ENCODE measurements at places on chromosomes 5 and 9.

- H3K36me3 ChIP-seq: no peaks in the 10 kb centered on the region
- H3K4me1 ChIP-seq: no peaks in the 10 kb centered on the region
- no peak overlapping the region for H3K27ac ChIP-seq
- no peak overlapping the region for H3K4me3 ChIP-seq
Measured at GRCh38 chr5:143515829-143516228, 112.3 kb upstream of the NR3C1 start.

GRCh38 chr5:124752854-124753720, 6.6 kb upstream of the ZNF608 start:
- H3K4me3 ChIP-seq: no peak overlapping the region
- H3K27ac ChIP-seq: no peak overlapping the region
- DNase-seq: no peak
- peaks cover 10% of the 10 kb centered on the region for H3K4me1 ChIP-seq
- H3K27me3 ChIP-seq: peaks cover 16% of the 10 kb centered on the region
- no peaks in the 10 kb centered on the region for H3K36me3 ChIP-seq

- peak overlapping the region; percentile 79 for H3K4me3 ChIP-seq
- no peaks in the 10 kb centered on the region for H3K36me3 ChIP-seq
- peak; percentile 46 for DNase-seq
- H3K27me3 ChIP-seq: peaks cover 49% of the 10 kb centered on the region
- peak overlapping the region; percentile 3 for H3K27ac ChIP-seq
Measured at GRCh38 chr5:53479590-53480415, 626 bp upstream of the FST start.

- DNase-seq: no peak
- H3K27me3 ChIP-seq: no peaks in the 10 kb centered on the region
- no peak overlapping the region for H3K4me3 ChIP-seq
Measured at GRCh38 chr9:34072410-34072809, 23.7 kb upstream of the UBAP2 start.

- H3K36me3 ChIP-seq: no peaks in the 10 kb centered on the region
- H3K4me3 ChIP-seq: no peak overlapping the region
- no peak for DNase-seq
- H3K27ac ChIP-seq: no peak overlapping the region
- H3K4me1 ChIP-seq: peaks cover 2% of the 10 kb centered on the region
- H3K27me3 ChIP-seq: no peaks in the 10 kb centered on the region
Measured at GRCh38 chr9:76528642-76529190, 69.7 kb downstream of the GCNT1 start.

GRCh38 chr9:94995048-94995693, 268.7 kb downstream of the AOPEP start:
- no peak for DNase-seq
- no peak overlapping the region for H3K27ac ChIP-seq
- H3K36me3 ChIP-seq: no peaks in the 10 kb centered on the region
- H3K4me3 ChIP-seq: no peak overlapping the region
- H3K4me1 ChIP-seq: no peaks in the 10 kb centered on the region

- DNase-seq: no peak
- no peak overlapping the region for H3K27ac ChIP-seq
- no peak overlapping the region for H3K4me3 ChIP-seq
- no peaks in the 10 kb centered on the region for H3K36me3 ChIP-seq
- no peaks in the 10 kb centered on the region for H3K27me3 ChIP-seq
- H3K4me1 ChIP-seq: no peaks in the 10 kb centered on the region
Measured at GRCh38 chr5:57778501-57779091, 296.0 kb upstream of the ACTBL2 start.

DNA sequence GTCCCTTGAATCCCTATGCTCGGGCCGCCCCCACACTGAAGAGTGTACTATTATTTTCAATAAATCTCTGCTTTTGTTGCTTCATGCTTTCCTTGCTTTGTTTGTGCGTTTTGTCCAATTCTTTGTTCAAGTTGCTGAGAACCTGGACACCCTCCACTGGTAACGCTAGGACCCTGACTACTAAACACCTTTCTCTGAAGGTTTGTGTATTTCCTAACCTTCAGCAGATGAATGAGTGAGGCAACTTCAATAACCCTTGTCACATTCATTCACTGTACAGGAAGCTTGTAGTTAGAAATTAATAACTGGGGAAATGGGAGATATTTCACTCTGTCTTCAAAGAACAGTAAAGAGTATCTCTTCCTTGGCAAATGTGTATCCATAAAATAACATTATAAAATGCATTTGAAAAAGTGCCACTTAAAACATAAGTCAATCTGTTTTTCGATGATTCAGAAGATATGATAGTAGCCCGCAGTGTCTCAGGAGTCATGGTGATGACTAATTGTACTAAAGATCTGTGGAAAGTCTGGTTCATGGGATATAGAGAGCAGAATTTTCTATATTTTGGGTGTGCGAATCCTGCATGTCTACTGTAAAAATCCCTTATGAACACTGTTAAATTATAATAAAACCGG, 43.2 kb upstream of the ANKH start:
- peaks cover 2% of the 10 kb centered on the region for H3K36me3 ChIP-seq
- no peak for DNase-seq
- peaks cover 18% of the 10 kb centered on the region for H3K4me1 ChIP-seq
- H3K4me3 ChIP-seq: no peak overlapping the region
- no peaks in the 10 kb centered on the region for H3K27me3 ChIP-seq

DNA sequence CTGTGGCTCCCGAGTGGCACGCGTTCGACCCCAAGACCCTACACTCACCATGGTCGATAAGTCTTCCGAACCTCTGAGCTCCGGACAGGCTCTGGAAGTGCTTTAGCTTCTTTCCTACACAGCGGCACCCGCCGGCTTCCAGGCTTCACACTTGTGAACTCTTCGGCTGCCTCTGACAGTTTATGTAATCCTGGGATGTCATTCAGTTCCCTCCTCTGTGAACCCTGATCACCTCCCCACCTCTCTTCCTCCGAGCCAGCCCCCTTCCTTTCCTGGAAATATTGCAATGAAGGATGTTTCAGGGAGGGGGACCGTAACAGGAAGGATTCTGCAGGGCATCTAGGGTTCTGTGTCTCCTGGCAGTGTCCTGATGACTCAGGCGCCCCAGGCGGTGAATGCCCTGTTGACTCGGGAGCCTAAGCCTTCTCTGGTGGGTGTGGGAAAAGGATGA, at the start of gene CD14:
CD14 (minus strand) TSS at position 155 of the 451 bp plus-strand sequence; CDS start at position 51, 104 bp downstream.
- DNase-seq: no peak
- peaks cover 28% of the 10 kb centered on the region for H3K4me1 ChIP-seq
- H3K27ac ChIP-seq: peak within 1 kb of the TSS; percentile 71

DNA sequence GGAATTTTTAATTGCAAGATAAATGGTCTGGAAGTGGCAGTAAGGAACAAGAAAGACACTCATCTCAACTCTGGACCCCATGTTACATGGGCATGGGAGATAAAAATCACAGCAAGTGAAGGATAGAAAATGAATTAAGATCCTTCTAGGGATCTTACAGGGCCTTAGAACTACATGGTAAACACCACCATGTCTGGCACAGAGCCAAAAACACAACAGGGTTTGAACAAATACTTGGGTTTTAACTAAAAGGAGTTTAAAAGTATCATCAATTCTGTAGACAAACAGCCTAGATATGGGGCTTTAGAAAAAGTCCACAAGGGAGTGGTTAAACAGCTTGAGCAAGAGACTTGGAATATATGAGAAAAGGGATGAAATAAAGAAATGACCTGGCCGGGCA, 366.4 kb downstream of the ARL15 start:
- no peak for DNase-seq
- no peak overlapping the region for H3K4me3 ChIP-seq
- no peaks in the 10 kb centered on the region for H3K27me3 ChIP-seq
- H3K36me3 ChIP-seq: peaks cover 16% of the 10 kb centered on the region
- H3K4me1 ChIP-seq: no peaks in the 10 kb centered on the region

DNA sequence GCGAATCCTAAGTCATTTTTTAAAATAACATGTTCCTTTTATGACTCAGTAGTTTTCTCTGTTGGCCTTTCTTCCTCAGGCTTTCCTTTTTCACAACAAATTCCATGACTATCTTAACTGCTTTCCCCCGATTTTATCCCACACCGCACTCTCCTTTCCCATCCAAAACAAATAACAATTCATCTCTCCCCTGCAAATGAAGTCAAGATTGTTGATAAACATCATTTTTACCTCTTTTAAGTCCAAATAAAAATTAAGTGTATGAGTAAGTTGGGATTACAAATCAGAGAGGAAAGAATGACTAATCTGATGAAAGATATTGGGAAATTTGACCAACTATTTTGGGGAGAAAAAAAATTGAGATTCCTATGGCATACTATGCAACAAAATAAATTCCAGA, 47.3 kb downstream of the SEC61B start:
- H3K36me3 ChIP-seq: no peaks in the 10 kb centered on the region
- no peak overlapping the region for H3K4me3 ChIP-seq
- no peak for DNase-seq
- peaks cover 3% of the 10 kb centered on the region for H3K27me3 ChIP-seq

GRCh38 chr9:12212860-12213259, 480.3 kb upstream of the TYRP1 start:
- DNase-seq: no peak
- no peaks in the 10 kb centered on the region for H3K4me1 ChIP-seq

- H3K4me3 ChIP-seq: no peak overlapping the region
- H3K36me3 ChIP-seq: no peaks in the 10 kb centered on the region
- H3K27ac ChIP-seq: no peak overlapping the region
- H3K4me1 ChIP-seq: peaks cover 2% of the 10 kb centered on the region
- H3K27me3 ChIP-seq: peaks cover 4% of the 10 kb centered on the region
- no peak for DNase-seq
Measured at GRCh38 chr9:18235181-18235908, 238.6 kb upstream of the ADAMTSL1 start.

GRCh38 chr5:112253478-112254250, 165.4 kb downstream of the EPB41L4A start:
- no peaks in the 10 kb centered on the region for H3K4me1 ChIP-seq
- no peak for DNase-seq
- H3K27me3 ChIP-seq: peaks cover 3% of the 10 kb centered on the region
- H3K27ac ChIP-seq: no peak overlapping the region

GRCh38 chr5:74951865-74952264, 85.7 kb upstream of the FAM169A start:
- H3K4me1 ChIP-seq: peaks cover 11% of the 10 kb centered on the region
- no peak overlapping the region for H3K27ac ChIP-seq
- no peak for DNase-seq
- no peak overlapping the region for H3K4me3 ChIP-seq
- H3K36me3 ChIP-seq: no peaks in the 10 kb centered on the region

- peaks cover 52% of the 10 kb centered on the region for H3K36me3 ChIP-seq
- peak; percentile 36 for DNase-seq
Measured at GRCh38 chr5:149355688-149356087, 2.2 kb upstream of the PCYOX1L start.

GRCh38 chr5:18299166-18299565, 664.9 kb downstream of the TAF11L14 start:
- no peaks in the 10 kb centered on the region for H3K27me3 ChIP-seq
- no peak overlapping the region for H3K27ac ChIP-seq
- no peak for DNase-seq

DNA sequence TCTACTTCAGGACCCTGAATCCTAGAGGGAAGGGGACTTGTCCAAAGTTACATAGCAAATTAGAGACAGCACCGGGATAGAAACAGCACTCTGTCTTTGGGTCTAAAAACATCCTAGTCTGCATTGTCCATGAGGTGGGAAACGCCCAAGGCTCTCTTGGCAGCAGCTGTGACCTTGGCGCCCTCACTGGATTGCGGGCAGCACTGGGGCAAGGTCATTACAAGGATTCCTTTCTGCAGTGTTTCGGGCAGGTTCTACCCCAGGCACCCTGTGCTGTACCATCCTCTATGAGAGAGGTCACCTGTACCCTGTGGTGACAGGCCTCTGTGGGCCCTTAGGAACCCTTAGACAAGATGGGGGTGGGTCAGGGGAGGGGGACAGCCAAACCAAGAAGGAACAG, 8.6 kb downstream of the CD74 start:
- peaks cover 34% of the 10 kb centered on the region for H3K36me3 ChIP-seq
- no peak for DNase-seq
- peaks cover 6% of the 10 kb centered on the region for H3K4me1 ChIP-seq
- no peak overlapping the region for H3K4me3 ChIP-seq
- no peaks in the 10 kb centered on the region for H3K27me3 ChIP-seq

DNA sequence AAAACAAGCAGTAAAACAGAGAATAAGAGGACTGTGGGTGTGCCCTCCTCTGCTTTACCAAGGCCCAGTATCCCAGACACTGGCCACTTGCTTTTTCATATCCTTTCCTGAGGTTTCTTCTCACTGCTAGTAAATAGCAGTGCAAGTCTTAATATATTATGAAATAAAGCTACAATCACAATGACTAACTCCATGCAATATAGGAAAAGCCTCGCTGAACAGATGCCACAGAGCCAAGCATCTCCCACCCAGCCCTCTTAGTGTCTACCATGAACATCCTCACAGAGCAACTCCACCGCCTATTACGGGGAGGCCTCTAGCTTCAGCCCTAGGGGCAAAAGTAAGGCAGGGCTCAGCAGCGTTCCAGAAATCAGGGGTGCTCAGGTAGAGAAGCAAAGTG, 130.7 kb upstream of the LHFPL2 start:
- no peak for DNase-seq
- peaks cover 19% of the 10 kb centered on the region for H3K36me3 ChIP-seq
- H3K27me3 ChIP-seq: no peaks in the 10 kb centered on the region
- H3K27ac ChIP-seq: no peak overlapping the region
- peaks cover 2% of the 10 kb centered on the region for H3K4me1 ChIP-seq

- H3K4me3 ChIP-seq: no peak overlapping the region
- H3K27ac ChIP-seq: no peak overlapping the region
- no peaks in the 10 kb centered on the region for H3K4me1 ChIP-seq
Measured at GRCh38 chr5:104650313-104651055, 1087.9 kb upstream of the NUDT12 start.

DNA sequence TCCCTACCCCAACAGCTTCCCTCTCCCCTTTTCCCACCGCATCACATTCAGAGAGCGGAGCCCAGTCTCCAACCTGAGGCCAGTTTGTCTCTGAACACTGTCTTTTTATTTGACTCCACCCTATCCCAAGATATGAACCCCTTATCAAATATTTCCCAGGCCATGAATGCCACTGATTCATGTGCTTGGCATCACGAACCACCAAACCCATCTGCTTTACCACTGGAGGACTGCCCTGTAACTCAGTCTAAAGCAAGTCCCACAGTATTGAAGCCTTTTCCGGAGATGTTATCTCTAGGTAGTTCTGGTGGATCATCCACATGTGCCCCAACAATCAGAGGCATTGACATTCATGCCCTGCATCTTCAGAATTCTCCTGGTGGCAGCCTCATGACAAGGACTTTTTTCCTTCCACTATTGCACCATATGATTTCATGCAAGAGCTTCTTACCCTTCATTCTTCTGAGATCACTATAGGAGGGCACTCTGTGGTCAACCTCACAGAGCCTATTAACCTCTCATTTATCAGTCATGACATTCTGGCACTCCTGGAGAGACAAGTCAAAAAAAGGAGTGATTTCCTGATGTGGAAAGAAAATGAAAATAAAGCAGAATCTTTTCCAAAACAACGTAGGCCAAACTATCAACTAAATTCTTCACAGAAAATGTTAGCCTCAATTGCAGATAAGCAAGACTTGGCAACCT, 12.3 kb upstream of the SPATA31D4 start:
- DNase-seq: no peak
- no peak overlapping the region for H3K27ac ChIP-seq
- H3K27me3 ChIP-seq: peaks cover 3% of the 10 kb centered on the region
- no peaks in the 10 kb centered on the region for H3K36me3 ChIP-seq
